ENCODE measurements at places on chromosomes 6 and 20.

DNA sequence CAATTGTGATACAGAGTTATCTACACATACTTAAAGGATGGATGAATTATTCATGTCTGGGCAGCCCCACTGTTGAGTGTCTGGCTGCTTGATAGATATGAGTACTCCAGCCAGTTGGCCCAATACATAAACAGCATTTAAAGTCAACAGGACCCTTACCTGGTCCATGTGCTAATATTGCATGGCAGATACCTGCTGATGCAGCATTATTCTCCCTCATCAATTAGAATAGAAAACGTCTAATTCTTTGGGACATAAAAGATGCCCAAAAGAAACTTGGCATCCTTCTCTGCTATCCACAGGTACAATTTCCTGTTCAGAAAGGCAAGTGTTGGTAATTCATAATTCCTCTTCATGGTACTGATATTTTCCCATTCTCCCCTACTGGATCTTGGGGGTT, 550.8 kb downstream of the TFAP2B start:
- no peak for DNase-seq

- DNase-seq = peak; percentile 6
Measured at GRCh38 chr6:140660295-140660694, 1285.8 kb upstream of the CITED2 start.

GRCh38 chr6:3390698-3391097, 66.2 kb downstream of the SLC22A23 start:
- DNase-seq = no peak

DNA sequence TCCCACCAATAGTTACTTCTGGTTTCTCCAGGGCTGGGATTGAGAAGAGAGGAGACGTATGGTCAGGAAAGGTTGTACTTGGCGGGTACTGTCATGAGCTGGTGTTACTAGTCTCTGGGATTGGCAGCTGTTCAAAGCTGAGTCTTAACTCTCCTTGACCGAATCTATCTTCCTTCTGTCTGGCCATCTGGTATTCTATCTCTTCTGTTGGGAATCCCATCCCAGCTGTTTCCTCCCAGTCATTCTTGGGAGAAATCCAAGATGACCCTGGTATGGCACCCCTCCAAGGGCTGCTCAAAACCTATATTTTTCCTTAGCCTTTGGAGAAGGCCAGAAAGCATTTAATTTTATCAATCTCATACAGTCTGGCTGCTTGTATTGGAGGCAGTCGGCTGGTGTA, 287.0 kb upstream of the CHD6 start:
- peak; percentile 82 for DNase-seq

DNA sequence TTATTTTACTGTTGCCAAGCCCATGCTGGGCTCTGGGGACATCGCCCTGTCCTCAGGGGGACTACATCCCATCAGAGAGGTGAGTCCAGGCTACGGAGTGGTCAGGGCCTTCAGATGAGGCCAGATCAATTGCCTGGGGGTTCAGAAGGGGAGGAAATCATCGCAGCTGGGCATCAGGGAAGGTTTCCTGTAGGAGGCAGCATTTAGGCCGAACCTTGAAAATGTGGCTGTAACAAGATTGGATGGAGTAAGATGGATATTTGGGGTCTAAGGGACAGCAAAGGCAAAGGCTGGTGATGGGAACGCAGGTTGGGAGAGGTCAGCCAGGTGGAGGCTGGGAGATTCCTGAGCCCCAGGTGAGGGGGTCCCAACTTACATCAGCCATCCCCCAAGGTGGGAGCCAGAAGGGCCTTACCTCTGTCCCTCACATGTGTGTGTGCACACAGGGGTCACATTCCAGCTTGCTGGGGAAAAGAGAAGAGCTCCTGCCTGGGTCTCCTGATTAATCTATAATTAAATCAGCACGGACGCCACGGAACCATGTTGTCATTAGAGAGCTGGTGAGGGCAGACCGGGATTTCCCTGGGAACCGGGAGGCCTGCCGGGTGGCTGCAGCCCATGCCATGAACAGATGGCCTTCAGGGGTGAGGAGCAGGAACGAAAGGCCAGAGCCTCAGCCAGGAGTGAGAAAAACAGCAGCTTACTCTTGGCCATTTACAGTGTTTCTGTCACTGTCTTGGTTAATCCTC, 30.5 kb upstream of the DLGAP4 start:
- no peak for DNase-seq

- DNase-seq = no peak
Measured at GRCh38 chr6:117072134-117072533, 193.2 kb upstream of the VGLL2 start.

- no peak for DNase-seq
Measured at GRCh38 chr6:54096811-54097210, 14.4 kb upstream of the MLIP start.

GRCh38 chr20:3616250-3616649, 46.9 kb downstream of the GFRA4 start:
- no peak for DNase-seq

GRCh38 chr20:846894-847278, 13.4 kb downstream of the FAM110A start:
- no peak for DNase-seq

- peak; percentile 91 for DNase-seq
Measured at GRCh38 chr20:38217791-38218565, 42.6 kb downstream of the KIAA1755 start.

DNA sequence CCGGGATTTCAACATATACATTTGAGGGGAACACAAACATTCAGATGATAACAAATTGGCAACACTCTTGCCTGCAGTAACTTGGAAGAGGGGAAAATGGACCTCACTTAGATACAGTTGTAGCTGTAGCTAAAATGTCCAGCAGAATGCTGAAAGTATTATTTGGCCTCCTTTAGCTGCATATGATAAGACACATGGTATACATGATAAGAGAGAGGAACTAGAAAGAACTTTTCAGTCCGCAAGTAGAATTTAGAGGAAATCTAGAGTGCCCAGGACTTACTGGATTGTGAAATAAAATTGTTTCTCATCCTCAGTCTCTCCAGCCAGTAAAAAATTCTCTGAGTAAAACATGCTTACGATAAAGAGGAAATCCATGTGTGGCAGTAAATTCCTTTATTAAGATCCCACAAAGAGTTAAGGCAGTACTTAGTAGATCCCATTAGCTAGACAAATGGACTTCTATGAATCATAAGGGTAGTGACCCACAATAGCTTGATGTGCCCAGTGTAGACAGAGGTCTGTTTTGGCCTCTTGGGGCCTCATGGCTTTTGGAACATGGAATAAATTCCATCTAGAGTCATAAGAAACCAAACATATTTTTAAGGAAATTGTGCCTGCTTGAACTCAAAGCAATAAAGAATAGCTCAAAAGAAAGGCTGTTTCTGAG, 87.9 kb upstream of the RBM24 start:
- peak; percentile 19 for DNase-seq

GRCh38 chr20:48105526-48105925, 320.2 kb upstream of the SULF2 start:
- no peak for DNase-seq

GRCh38 chr6:111761212-111761611, 112.0 kb downstream of the FYN start:
- DNase-seq = peak; percentile 30

DNA sequence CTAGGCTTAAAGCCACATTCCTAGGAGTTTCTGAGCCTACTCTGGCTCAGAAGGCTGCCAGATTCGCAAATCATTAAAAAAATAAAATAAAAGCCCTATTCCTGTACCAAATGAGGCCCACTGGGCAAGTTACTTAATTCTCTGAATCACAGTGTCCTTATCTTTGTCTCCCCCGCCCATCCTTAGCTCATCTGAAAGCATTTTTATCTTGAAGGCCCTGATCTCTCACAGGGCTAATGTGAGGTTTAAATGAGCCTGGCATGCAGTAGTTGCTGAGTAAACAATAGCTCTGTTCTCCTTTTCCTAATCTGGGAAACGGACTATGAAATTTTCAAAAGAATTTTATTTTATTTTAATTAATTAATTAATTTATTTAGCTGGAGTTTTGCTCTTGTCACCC, 2.1 kb upstream of the ZBTB12 start:
- peak; percentile 91 for DNase-seq

DNA sequence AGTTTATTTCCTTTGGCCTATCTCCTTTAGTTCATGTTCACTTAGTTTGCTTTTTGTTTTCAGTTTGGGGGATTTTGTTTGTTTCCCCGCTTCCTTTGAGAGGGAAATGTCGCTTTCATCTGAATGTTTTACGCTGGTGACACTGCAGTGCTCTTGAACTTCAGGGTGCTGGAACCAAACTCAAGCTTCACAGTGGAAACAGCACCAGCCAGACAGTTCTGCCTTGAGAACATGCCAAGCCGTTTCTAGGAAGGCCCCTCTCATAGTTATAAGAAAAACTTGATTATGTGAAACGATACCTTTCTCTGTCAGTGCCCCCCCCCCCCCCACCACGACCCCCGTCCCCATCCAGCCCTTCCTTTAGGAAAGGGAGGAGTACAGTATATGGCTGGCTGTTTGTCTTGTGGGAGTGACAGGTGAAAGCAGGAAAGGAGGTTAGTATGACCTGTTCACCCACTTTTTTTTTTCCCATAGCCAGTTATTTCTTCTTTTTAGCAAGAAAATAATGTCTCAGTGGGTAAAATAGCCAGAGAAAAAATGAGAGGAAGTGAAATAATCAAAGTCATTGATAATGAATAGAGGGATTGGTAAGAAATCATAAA, 130.1 kb downstream of the LRRC1 start:
- DNase-seq = no peak

DNA sequence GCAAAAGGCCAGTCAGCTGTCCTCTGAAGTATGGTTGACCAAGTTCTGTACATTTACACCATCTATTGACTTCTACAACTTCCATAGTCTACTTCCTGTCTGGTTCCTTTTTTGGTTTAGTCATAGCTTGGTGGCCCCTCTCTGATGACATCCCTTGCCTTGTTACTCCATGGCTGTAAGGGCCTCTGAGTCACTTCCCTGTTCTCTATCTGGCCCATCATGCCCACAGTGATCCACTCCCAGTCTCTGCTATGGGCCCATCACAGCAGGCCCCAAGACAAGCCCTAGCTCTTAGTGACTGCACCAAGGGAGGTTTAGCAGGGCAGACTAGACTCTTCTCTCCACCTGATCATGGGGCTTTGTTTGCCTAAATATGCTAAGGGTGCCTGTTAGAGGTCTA, 441.6 kb downstream of the HACE1 start:
- no peak for DNase-seq

DNA sequence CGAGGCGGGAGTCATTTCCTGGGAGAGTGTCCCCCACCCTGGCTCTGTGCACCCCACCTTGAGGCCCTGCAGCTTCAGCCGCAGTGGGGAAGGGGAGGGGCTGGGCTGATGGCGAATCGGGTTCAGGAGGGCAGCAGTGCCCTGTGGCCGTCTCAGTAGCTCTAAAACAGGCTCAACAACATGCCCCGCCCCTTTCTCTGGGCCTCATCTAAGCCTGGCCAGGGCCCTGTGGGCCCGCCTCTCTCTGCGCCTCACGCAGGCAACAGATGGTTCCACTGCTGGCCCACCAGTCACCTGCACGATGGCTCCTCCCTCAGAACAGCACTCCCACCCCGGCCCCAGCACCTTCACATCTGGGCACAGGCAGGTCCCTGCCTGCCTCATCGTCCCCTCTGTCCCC, 30.2 kb downstream of the CHRNA4 start:
- DNase-seq = peak; percentile 34
